ENCODE measurements at places on chromosomes 12 and 14. TPM values are rescaled to one million over a fixed set of nuclear protein-coding genes. Genes with fewer than 3 reads are reported as not detected.

GRCh38 chr14:32669391-32669790 is 269.3 kb upstream of the NPAS3 start:
- no peaks in the 10 kb centered on the region for H3K36me3 ChIP-seq
- no peaks in the 10 kb centered on the region for H3K4me1 ChIP-seq
- no peak for DNase-seq
- no peaks in the 10 kb centered on the region for H3K27me3 ChIP-seq

GRCh38 chr14:100548939-100549338 is 38.3 kb downstream of the BEGAIN start:
- DNase-seq = no peak
- no peaks in the 10 kb centered on the region for H3K36me3 ChIP-seq

DNA sequence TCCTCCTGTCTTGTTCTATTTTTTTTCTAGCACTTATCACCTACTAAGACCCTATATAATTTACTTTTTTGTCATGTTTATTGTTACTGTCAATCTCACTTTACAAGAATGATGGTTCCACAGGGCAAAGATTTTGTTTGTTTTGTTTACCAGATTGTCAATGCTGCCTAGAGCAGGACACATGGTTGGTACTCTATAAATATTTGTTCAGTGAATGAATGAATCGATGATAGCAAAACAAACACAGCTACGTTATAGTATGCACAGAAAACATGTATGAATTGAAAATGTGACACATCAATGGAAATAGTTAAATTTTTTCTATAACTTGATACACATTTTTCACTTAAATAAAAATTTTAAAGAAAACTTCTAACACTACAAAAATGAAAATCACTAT is 67.1 kb upstream of the KRR1 start:
- H3K4me3 ChIP-seq = no peak overlapping the region
- H3K27ac ChIP-seq = no peak overlapping the region
- no peak for DNase-seq
- H3K27me3 ChIP-seq = peaks cover 7% of the 10 kb centered on the region
- no peaks in the 10 kb centered on the region for H3K36me3 ChIP-seq

GRCh38 chr12:6207259-6207925 is 7.2 kb downstream of the CD9 start:
- no peak for DNase-seq
- no peak overlapping the region for H3K27ac ChIP-seq
- peaks cover 7% of the 10 kb centered on the region for H3K27me3 ChIP-seq
- H3K4me1 ChIP-seq = peaks cover 14% of the 10 kb centered on the region
- no peak overlapping the region for H3K4me3 ChIP-seq

DNA sequence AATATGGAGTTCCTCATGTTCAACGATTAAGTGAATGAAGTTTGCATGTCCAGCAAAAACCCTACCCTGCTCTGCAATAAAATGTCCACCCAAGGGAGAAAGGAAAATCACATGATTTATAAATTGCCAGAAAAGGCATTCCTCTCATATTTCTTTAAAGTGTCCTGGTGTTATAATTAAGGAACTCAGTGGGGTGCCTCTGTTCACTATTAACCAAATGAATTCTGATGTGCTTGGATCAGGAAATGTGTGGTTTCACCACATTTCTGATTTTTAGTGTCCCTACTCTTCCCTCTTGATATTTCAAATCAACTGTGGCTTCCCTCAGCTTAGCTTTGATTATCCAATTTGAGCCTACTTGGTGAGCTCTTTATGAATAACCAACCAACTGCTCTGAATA is 208.1 kb downstream of the PHLDA1 start:
- H3K27ac ChIP-seq = no peak overlapping the region
- peaks cover 29% of the 10 kb centered on the region for H3K27me3 ChIP-seq
- no peak overlapping the region for H3K4me3 ChIP-seq
- no peak for DNase-seq
- H3K4me1 ChIP-seq = peaks cover 10% of the 10 kb centered on the region

DNA sequence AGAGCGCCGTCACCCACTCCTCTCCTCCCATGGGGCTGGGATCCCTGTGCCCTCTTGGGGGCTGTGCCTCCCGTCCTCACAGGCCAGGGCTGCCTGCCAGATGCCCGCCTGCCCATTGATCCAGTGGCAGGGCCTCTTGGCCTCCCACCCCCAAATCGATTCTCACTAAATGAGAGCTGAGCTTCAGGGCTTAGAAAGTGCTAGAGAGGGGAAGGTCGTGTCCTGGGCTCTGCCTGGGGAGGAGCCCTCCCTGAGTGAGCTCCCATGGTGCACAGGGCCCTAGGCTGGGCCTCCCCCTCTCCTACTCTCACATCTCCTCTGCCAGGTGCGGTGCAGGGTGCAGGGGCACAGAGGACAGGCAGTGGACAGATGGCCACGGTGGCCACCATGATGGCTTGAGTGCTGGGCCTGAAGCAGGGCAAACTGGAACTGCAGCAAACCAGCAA is 9.2 kb downstream of the BEGAIN start:
- peaks cover under 1% of the 10 kb centered on the region for H3K27me3 ChIP-seq
- no peak overlapping the region for H3K27ac ChIP-seq
- H3K4me1 ChIP-seq = no peaks in the 10 kb centered on the region
- DNase-seq = no peak

- peaks cover 37% of the 10 kb centered on the region for H3K4me1 ChIP-seq
- H3K27ac ChIP-seq = peak overlapping the region; percentile 73
- peak overlapping the region; percentile 41 for H3K4me3 ChIP-seq
- peak; percentile 68 for DNase-seq
Observed at GRCh38 chr14:77023001-77023996, 5.2 kb downstream of the IRF2BPL start.

DNA sequence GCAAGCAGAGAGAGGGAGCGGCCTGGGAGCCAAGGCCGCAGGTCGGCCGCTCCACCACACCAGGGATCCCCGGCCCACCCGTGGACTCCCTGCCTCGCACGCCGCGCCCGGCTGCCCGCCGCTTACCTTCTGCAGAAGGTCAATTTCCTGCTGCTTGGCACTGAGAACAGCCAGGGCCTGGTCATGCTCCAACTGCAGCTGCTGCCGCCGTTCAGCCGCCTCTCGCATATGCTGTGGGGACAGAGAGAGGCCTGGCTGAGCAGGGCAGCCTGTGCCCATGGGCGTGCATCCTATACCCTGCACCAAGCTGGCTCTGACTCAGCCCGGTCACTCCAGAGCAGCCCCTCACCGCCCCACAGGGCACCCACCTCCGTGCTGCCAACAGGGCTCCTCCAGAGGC is 141.1 kb downstream of the PIWIL1 start:
- H3K36me3 ChIP-seq = no peaks in the 10 kb centered on the region
- no peak overlapping the region for H3K27ac ChIP-seq
- no peaks in the 10 kb centered on the region for H3K4me1 ChIP-seq
- no peak for DNase-seq

GRCh38 chr12:12447837-12448236 is 91.0 kb downstream of the BORCS5 start:
- no peak overlapping the region for H3K27ac ChIP-seq
- H3K4me1 ChIP-seq = peaks cover 21% of the 10 kb centered on the region
- no peak overlapping the region for H3K4me3 ChIP-seq
- no peaks in the 10 kb centered on the region for H3K27me3 ChIP-seq
- H3K36me3 ChIP-seq = peaks cover 8% of the 10 kb centered on the region
- DNase-seq = no peak

DNA sequence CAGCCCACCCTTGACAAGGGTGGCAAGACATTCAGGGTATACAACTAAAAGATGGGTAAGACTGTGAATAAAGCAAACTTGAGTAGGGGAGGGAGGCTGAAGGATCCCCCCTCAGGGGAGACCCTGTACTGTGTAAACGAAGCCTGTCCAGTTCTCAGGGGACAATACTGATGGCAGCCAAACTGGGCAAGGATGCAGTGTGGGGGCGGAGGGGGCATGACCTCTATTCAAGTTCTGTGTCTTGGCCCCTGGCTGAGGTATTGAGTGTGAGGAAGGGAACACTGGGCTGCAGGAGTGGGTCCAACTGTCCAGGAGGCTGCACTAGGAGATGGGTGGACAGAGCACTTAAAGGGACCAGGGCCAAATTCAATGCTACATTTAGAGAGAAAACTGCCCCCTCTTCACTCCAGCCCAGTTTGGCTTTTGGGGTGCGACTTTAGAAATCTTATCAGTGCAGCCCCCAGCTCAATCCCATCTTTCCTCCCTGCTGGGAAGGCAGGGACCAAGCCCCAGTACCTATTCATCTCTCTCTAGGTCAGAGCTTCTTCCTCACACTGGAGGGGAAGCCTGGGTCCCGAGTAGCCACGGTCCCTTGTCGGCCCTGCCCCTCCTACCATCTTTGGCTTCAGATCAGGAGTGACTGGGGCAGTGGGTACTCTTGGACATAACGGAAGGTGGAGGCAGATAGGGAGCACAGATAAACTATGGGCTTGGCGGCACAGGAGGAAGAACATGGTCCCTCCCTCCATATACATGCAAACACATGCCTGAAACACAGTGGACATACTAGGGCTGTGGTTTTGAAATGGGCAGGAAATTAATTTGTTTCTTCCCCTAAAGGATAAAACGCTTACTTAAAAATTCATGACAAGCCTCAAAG is 11.8 kb downstream of the SLC39A5 start:
- DNase-seq = no peak
- H3K36me3 ChIP-seq = peaks cover 4% of the 10 kb centered on the region
- no peaks in the 10 kb centered on the region for H3K4me1 ChIP-seq
- H3K4me3 ChIP-seq = no peak overlapping the region
- H3K27me3 ChIP-seq = no peaks in the 10 kb centered on the region

DNA sequence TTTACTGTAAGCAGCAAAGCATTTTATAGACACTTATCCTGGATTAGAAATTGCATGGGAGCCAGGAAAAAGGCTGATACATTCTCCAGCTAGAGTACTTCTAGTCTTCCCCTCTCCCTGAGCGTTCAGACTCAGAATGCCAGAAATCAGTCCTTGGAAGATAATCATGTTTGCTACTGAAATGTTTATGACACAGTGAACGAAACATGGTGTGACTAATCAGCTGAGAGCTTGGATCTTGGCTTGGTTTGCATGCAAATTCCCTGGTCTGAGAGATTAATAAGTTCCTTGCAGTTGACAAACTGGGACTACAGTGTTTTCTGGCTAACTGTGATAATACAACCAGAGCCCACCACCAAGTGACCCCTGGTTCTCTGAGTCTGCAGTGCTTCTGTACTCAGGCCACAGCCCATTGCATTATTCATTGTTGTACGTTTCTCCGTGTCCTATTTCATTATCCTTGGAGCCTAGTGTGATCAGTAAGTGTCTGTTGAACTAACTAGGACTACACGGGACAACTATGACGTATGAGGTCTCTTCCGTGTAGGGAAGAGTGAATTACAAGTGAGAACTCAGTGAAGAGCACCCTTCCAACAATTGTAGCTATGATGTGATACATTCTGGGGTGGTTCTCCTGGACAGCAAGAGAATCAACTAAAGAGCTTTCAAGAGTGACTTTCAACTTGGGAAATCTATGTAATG is 34.6 kb upstream of the EVL start:
- no peak overlapping the region for H3K4me3 ChIP-seq
- no peak overlapping the region for H3K27ac ChIP-seq
- DNase-seq = no peak
- no peaks in the 10 kb centered on the region for H3K27me3 ChIP-seq

- no peak for DNase-seq
- no peak overlapping the region for H3K27ac ChIP-seq
- H3K36me3 ChIP-seq = no peaks in the 10 kb centered on the region
- H3K27me3 ChIP-seq = no peaks in the 10 kb centered on the region
Observed at GRCh38 chr12:58727521-58727920, 192.8 kb downstream of the LRIG3 start.

GRCh38 chr12:111201495-111202236 is 167.2 kb downstream of the PHETA1 start:
- no peak overlapping the region for H3K4me3 ChIP-seq
- no peaks in the 10 kb centered on the region for H3K36me3 ChIP-seq
- DNase-seq = no peak
- no peaks in the 10 kb centered on the region for H3K4me1 ChIP-seq
- no peak overlapping the region for H3K27ac ChIP-seq

GRCh38 chr12:122205053-122205925 is 1.8 kb downstream of the B3GNT4 start:
- peaks cover 26% of the 10 kb centered on the region for H3K27me3 ChIP-seq
- peaks cover 5% of the 10 kb centered on the region for H3K36me3 ChIP-seq
- DNase-seq = no peak
- peaks cover 9% of the 10 kb centered on the region for H3K4me1 ChIP-seq

- no peak overlapping the region for H3K4me3 ChIP-seq
- no peaks in the 10 kb centered on the region for H3K27me3 ChIP-seq
- no peaks in the 10 kb centered on the region for H3K36me3 ChIP-seq
- no peak for DNase-seq
- peaks cover 5% of the 10 kb centered on the region for H3K4me1 ChIP-seq
Observed at GRCh38 chr14:50606468-50606867, 46.5 kb downstream of the ATL1 start.

GRCh38 chr14:99958380-99958779 is 106.8 kb upstream of the EVL start:
- no peaks in the 10 kb centered on the region for H3K36me3 ChIP-seq
- peaks cover 35% of the 10 kb centered on the region for H3K27me3 ChIP-seq
- H3K4me1 ChIP-seq = no peaks in the 10 kb centered on the region

DNA sequence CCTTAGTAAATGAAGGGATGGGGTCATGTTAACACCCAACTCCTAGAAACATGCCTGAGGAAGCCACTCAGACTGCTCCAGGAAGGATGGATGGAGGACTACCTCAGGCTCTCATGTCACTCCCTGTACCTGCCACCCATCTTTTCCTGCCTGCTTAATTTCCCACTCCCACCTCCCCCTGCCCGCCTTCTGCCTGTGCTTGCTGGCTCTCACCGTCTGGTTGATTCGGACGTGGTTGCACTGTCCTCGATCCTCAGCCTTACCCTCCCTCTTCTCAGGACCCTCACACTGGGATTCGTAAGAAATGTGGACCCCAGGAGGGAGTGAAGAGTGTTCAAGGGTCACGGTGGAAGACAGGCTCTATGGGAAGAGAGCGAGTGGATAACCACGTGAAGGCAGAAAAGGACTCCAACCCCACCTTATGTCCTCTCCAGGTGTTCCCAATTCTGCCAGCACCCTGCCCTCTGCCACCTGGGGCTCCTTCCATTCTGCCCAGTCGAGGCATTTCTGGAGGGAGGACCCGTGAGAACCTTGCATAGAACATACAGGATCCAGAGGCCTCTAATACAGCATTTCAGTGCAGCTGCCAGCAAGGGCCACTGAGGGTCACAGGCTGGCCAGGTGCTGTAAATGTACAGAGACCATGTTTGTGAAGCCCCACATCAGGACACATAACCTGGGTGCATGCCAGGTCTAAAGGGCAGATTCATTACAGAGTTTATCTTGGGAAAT is 12.9 kb downstream of the ITGB7 start:
- H3K4me1 ChIP-seq = peaks cover 35% of the 10 kb centered on the region
- peaks cover 28% of the 10 kb centered on the region for H3K36me3 ChIP-seq
- H3K27me3 ChIP-seq = no peaks in the 10 kb centered on the region
- no peak for DNase-seq

The SERPINA9 gene
- not detected for total RNA-seq

The NTN4 gene
- total RNA-seq = not detected

The HCAR2 gene
- total RNA-seq = not detected

The PARP11 gene
- 22.2 TPM for total RNA-seq

The NKX2-1 gene
- not detected for total RNA-seq

The IL26 gene
- total RNA-seq = 0.21 TPM

The RND1 gene
- 2.6 TPM for total RNA-seq

The NRXN3 gene
- not detected for total RNA-seq
